ENCODE measurements at places on chromosomes 13 and 19. TPM values are rescaled to one million over a fixed set of nuclear protein-coding genes. Genes with fewer than 3 reads are reported as not detected.

The FUT6 gene
- not detected for total RNA-seq

DNA sequence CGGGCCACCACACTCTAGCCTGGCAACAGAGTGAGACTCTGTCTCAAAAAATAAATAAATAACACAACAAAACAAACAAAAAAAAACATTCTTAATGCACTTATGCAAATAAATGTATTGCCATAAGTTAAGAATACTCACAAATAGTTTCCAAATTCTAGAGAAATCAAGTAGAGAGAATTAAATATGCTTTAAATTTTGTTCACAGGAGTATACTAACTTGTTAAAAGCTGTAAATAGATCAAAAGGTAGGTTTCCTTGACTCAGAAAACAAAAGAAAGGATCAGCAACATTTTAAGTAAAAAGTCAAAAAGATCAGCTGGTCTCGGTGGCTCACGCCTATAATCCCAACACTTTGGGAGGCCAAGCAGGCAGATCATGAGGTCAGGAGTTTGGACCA, 50.5 kb upstream of the ZNF429 start:
- DNase-seq, result no peak
- no peaks in the 10 kb centered on the region for H3K4me1 ChIP-seq
- no peaks in the 10 kb centered on the region for H3K27me3 ChIP-seq
- no peak overlapping the region for H3K4me3 ChIP-seq
- H3K27ac ChIP-seq, result no peak overlapping the region

DNA sequence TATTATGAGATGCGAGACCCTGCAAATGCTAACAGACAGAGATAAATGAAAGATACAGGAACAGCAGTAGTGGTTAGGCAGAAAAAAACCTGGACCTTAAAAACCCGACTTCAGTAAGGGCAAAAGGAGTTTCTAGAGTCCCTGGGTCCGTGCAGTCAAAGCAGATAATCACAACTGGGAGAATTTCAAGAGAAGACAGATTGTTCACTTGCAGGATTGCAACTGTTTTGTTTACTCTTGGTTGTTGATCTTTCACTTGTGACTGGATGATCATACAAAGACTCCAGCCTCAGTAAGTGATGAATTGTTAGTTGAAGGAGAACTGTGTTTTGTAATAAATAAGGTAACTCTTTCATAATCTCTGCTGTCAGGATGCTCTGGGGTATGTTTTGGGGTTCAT, 135.1 kb downstream of the GPC6 start:
- H3K4me3 ChIP-seq, result no peak overlapping the region
- no peak for DNase-seq
- H3K27ac ChIP-seq, result no peak overlapping the region
- H3K27me3 ChIP-seq, result no peaks in the 10 kb centered on the region
- no peaks in the 10 kb centered on the region for H3K36me3 ChIP-seq
- H3K4me1 ChIP-seq, result no peaks in the 10 kb centered on the region

GRCh38 chr13:50467156-50468110, 376.1 kb downstream of the DLEU7 start:
- H3K4me3 ChIP-seq, result no peak overlapping the region
- no peaks in the 10 kb centered on the region for H3K36me3 ChIP-seq
- H3K4me1 ChIP-seq, result no peaks in the 10 kb centered on the region

DNA sequence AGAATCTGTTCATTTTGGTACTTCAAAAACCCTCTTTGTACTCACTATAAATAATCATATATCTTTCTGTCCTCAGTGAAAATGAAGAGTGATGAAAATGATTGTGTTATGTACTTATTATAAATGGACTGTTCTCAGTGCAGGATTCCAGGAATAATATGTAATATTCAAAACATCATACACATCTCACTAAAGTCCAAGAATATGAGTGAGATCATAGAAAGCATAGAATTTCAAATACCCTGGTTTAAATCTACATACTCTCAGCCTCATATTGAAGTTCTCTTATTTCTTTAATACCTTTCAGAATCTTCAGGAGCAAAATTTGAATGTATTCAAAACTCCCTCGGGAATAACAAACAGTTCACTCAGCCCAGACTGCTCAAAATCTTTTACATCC, 868.0 kb downstream of the SLITRK6 start:
- no peaks in the 10 kb centered on the region for H3K36me3 ChIP-seq
- no peaks in the 10 kb centered on the region for H3K27me3 ChIP-seq
- no peak overlapping the region for H3K4me3 ChIP-seq

GRCh38 chr19:660793-661426, 2.1 kb downstream of the RNF126 start:
- H3K27me3 ChIP-seq, result no peaks in the 10 kb centered on the region
- no peaks in the 10 kb centered on the region for H3K36me3 ChIP-seq

Measured in H9 (cell line).